ENCODE measurements at places on chromosomes 4 and X. TPM values are rescaled to one million over a fixed set of nuclear protein-coding genes. Genes with fewer than 3 reads are reported as not detected.

- H3K4me3 ChIP-seq: no peak overlapping the region
- no peaks in the 10 kb centered on the region for H3K36me3 ChIP-seq
Observed at GRCh38 chr4:127506283-127506682, 126.5 kb upstream of the INTU start.

- no peak overlapping the region for H3K27ac ChIP-seq
- peaks cover 8% of the 10 kb centered on the region for H3K4me1 ChIP-seq
- H3K27me3 ChIP-seq: no peaks in the 10 kb centered on the region
- no peak overlapping the region for H3K4me3 ChIP-seq
Observed at GRCh38 chr4:19809989-19810388, 441.7 kb upstream of the SLIT2 start.

DNA sequence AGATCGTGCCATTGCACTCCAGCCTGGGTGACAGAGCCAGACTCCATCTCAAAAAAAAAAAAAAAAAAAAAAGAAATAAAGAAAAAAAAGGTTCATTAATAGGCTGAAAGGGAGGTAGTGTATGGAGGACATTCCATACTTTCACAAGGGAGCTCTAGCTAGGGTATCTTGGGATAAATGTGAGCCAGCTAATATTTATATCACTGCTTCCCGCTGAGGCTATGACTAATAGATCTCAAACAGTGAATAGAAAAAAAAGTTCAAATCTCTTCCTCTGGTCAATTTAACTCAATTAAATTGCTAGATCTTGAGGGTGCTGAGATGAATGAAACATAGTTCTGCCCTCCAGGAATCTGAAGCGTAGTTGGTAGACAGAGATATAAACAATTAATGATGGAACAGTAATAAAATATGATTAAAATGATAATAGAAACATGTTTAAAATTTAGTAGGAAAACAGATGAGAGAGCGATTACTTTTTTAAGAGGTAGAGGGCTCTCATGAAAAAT lies 55.7 kb upstream of the SHISA3 start:
- DNase-seq: no peak
- no peaks in the 10 kb centered on the region for H3K27me3 ChIP-seq
- peaks cover 15% of the 10 kb centered on the region for H3K4me1 ChIP-seq
- H3K4me3 ChIP-seq: no peak overlapping the region
- no peak overlapping the region for H3K27ac ChIP-seq

DNA sequence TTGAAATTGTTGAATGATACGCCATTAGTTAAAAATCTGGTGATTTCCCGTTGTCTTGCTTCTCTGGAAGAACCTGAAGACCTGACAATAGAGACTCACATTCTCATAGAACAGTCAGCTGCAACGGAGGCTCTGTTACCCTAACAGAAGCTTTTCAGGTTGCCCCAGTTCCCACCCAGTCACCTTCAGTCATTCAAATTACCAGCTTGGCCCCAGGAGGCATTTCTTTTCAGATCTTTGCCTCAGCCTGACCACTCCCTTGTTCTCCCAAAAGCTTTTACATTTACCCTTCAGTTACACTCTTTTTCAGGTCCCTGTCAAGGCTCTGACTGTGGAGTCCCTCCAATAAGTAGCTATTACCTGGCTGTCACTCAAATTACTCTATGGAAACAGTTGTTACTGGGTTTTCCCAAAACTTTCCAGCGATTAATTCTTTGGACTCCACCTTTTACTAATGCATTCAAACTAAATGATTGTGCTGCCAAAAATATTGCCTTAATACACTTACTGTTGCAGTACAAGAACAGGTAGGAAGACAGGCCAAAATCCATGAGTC lies 162.2 kb upstream of the FTHL17 start:
- H3K36me3 ChIP-seq: no peaks in the 10 kb centered on the region
- no peaks in the 10 kb centered on the region for H3K4me1 ChIP-seq
- H3K27me3 ChIP-seq: no peaks in the 10 kb centered on the region
- no peak overlapping the region for H3K4me3 ChIP-seq
- H3K27ac ChIP-seq: no peak overlapping the region

DNA sequence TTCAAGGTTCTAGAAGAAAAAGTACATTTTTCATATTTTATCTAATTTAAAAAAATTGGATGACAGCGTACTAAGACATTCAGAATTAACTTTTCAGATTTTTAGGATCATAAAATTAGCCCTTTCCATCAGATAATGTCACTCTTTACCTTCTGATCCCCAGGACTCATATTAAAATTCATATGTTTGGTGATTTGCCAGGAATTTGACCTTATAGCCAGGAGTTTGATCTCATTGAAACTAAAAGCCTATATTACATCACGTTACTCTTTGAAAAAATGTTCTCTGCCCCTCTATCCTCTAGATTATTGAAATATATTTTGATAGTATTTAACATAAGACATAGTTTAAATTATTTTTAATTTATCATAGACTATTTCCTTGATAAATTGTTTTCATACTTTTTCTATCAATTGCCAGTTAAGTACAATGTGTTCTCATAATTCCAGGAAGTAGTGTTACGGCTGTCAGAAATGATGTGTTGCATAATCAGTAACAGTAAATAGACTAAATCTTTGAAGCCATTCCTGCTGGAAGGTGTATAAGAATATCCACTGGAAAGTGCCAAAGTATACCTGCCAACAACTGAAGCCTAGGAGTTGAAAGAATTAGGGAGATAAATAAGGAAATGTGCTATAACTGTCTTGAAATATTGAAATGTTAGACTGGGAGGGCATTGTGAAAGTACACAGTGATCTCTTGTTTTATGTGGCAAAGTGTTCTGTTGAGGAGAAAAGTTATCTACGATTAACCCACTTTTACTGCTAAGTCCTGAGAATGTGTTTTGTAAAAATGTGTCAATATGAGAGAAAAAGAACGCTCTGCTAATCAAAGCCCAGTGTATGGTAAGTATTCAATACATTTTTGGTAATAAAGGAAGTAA lies 32.9 kb upstream of the PDGFC start:
- peaks cover 4% of the 10 kb centered on the region for H3K4me1 ChIP-seq
- peak overlapping the region; percentile 58 for H3K27ac ChIP-seq
- no peak overlapping the region for H3K4me3 ChIP-seq
- H3K27me3 ChIP-seq: no peaks in the 10 kb centered on the region

DNA sequence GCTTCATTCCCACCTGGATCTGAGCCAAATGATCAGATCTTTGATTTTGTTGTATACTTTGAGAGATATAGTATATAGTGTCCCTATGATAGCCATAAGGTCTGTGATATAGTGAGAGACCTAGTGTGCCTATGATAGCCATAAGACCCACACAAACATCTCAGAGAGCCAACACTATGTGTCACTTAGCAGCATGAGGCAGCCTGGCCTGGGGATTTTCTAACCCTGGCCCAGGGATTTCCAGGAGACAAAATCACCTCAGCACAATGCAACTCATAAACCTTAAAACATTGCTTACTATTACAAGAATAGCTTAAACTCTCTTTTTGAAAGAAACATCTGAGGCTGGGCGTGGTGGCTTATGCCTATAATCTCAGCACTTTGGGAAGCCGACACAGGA lies 23.2 kb upstream of the COL25A1 start:
- no peaks in the 10 kb centered on the region for H3K36me3 ChIP-seq
- no peaks in the 10 kb centered on the region for H3K4me1 ChIP-seq
- no peaks in the 10 kb centered on the region for H3K27me3 ChIP-seq
- H3K27ac ChIP-seq: no peak overlapping the region
- no peak for DNase-seq
- H3K4me3 ChIP-seq: no peak overlapping the region

GRCh38 chr4:21699446-21699845 lies 249.1 kb downstream of the KCNIP4 start:
- DNase-seq: no peak
- no peak overlapping the region for H3K4me3 ChIP-seq
- H3K27ac ChIP-seq: no peak overlapping the region
- H3K27me3 ChIP-seq: no peaks in the 10 kb centered on the region
- H3K36me3 ChIP-seq: no peaks in the 10 kb centered on the region
- H3K4me1 ChIP-seq: no peaks in the 10 kb centered on the region

STARD8 gene
- total RNA-seq: 39.4 TPM

TRPC3 gene
- total RNA-seq: 2.1 TPM

SPOCK3 gene
- not detected for total RNA-seq
